NCI-H187 (cell line): ENCODE measurements at places on chromosomes 13 and 19.
A peak's percentile ranks its signal among the peaks of the same experiment; 100 is the strongest.

- no peak for DNase-seq
Observed at GRCh38 chr13:60584976-60585375, 188.0 kb downstream of the TDRD3 start.

DNA sequence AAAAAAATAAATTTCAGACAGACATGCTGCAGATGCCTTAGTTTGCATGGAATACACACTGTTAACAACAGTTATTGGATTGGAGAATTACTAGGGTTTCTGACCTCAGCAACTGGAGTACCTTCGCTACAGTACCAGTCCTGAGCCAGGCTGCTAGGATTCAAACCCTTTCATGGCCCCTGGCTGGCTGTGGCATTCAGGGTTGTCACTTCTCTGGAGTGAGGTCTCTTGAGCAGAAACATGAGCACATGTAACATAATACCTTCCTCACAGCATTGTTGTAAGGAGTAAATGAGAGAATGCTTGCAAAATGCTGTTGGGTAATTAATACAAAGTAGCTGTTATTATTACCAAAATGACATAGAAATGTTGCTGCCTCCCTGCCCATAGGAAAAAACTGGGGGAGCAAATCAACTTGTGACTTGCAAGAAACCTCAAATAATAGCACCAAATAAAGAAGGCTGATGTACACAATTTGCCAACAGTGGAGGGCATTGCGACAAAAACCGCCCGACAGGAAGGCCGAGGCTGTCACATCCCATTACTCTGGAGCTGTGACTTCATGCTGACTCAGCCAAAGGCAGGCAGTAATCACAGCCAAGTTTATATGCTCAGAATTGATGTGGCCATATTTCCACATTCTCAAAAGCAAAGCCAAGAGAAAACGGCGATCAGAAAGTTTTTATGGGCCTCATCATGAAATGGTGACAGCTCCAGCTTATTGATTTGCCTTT is 100.4 kb downstream of the RFC3 start:
- DNase-seq: no peak

DNA sequence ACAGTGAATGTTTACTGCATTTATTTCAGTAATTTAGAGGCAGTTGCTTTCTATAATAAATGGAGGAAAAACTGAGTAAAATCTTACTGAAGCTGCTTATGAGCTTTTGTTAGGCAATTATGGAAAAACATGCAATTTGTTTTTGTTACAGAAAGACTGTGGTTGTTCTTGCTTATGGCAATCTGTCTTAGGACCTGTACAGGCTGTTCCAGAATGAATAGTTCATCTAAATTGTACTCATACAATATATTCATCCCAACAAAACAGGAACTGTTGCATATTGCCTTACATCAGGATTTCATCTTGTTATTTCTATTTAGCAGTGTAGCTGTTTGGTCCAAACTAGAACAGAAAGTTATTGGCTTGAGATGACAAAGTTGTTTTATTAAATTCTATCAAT is 199.2 kb downstream of the NALCN start:
- DNase-seq: no peak

DNA sequence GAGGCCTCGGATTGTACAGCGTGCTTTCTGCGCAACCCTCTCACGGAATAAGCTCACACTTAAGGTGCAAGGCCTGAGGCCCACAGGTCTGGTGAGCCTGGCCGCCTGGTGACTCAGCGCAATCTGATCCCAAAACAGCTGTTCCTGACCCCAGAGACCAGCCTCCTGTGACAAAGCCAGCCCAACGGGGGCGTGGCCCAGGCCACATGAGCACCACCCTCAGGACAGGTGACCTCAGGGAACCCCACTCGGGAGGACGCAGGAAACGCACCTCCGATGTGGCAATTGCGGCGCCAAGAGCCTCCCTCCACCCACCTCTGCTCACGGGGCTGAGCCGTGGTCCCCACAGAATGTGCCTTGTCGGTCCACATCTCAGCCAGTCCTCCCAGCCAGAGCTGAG is 26.4 kb downstream of the GRTP1 start:
- DNase-seq: no peak

DNA sequence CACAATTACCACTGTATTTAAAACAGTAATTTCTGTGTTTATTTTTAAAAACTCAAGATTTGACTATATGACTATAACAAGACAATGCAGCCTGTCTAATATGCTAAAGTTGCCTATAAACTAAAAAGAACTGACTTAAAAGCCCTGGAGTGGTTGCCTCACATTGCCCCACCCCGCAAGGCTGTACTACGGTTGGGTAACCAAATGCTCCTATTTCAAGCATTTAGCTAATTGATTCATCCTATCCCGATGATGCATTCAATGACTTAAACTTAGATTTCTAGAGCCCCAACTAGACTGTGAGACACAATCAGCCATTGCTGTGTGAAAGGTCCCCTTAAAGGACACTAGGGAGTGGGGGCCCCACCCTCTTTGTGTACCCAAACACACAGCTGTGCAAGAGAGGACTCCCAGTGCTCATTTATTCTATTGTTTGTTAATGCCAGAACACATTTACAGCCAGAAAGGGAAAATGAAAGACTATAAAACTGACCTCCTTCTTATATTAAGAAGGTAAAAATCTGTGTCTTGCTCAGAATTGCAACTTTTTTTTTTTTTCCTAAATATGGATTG is 66.9 kb downstream of the MIPEP start:
- no peak for DNase-seq

GRCh38 chr19:45585158-45585577 is 566 bp upstream of the OPA3 start:
- DNase-seq: no peak

GRCh38 chr19:35644987-35645679 is 3.0 kb upstream of the COX6B1 start:
- DNase-seq: peak; percentile 8
